ENCODE measurements at places on chromosomes 1 and 21.

GRCh38 chr1:198764748-198765147, 125.9 kb downstream of the PTPRC start:
- DNase-seq, result no peak

DNA sequence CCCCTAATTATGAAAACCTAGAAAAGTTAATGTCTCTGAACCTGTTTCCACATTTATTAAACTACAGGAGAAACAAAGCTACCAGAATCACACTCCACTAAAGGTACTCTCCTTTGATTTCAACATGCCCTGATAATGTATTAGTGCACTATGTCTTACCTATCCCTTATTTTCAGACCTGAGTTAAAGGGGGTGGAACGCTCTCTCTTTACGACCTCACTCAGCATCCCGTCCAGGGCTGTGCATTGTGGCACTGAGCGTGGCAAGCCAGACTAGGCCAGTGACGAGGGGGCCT, 678 bp downstream of the LSM10 start:
- DNase-seq, result no peak

DNA sequence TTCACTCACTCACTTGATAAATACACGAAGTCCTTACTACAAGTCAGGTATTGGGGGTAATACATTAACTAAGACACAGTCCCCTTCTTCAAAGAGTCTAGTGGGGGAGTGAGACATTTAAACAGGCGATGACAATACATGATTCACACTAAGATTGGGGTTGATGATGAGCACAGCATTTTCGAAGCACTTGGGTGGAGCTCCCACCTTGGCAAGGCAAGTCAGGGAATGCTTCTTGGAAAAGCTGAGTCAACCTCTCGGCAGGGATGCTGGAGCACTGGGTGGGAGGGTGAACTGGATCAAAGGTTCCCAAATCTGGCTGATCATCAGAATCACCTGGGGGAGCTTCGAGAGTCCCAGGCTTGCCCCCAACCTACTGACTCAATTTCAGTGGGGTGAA, 57.9 kb upstream of the ENAH start:
- peak; percentile 62 for DNase-seq

- DNase-seq, result no peak
These were observed 25.2 kb downstream of the NKAIN1 start for GRCh38 chr1:31214316-31215064.

All from NCI-H226 (cell line).